ENCODE measurements at places on chromosomes 3 and 15.
A peak's percentile ranks its signal among the peaks of the same experiment; 100 is the strongest.

DNA sequence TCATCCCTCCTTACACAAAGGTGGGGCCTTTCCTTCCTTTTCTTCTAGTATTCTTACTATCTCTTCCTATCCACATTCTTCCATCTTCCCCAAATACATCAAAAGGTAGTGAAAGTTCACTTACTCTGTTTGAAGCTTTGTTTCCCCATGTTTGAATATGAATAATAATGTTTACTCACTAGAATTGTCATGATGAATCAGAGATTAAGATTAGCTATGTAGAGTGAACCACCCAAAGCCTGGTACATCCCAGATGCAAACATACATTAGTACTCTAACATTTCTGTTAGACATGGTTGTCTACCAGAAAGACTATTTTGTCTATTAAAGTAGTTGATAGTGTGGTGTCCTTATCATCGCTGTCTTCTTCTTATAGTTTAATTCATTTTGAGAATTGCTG, 327.1 kb upstream of the TBC1D5 start:
- no peak for DNase-seq

- DNase-seq, result no peak
Measured at GRCh38 chr15:77167406-77167805, 96.5 kb upstream of the TSPAN3 start.

- DNase-seq, result peak; percentile 88
Measured at GRCh38 chr15:83323296-83323711, 38.8 kb upstream of the BNC1 start.

DNA sequence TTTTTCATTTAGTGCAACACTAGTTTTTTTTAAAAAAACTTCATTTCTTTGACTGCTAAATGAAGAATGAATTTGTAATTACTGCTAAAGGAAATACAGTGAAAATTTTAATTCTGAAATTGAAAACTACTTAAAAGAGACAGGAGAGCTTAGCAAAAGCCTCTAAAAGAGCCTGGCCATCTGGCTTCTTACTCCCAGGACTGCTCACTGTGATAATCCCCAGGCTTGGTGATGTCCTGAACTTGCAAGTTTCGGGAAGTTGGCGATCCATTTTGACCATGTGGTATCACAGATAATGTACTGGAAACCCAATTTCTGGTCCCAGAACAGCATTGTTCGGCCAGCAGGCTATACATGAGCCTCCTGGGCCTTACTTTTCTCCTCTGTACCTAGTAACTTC, 292.1 kb downstream of the FGF12 start:
- DNase-seq, result no peak

GRCh38 chr15:81911022-81911971, 134.5 kb downstream of the MEX3B start:
- no peak for DNase-seq

GRCh38 chr3:150036780-150037179, 66.1 kb upstream of the PFN2 start:
- no peak for DNase-seq

- DNase-seq, result no peak
Measured at GRCh38 chr15:60395276-60396011, 2.3 kb downstream of the ANXA2 start.

DNA sequence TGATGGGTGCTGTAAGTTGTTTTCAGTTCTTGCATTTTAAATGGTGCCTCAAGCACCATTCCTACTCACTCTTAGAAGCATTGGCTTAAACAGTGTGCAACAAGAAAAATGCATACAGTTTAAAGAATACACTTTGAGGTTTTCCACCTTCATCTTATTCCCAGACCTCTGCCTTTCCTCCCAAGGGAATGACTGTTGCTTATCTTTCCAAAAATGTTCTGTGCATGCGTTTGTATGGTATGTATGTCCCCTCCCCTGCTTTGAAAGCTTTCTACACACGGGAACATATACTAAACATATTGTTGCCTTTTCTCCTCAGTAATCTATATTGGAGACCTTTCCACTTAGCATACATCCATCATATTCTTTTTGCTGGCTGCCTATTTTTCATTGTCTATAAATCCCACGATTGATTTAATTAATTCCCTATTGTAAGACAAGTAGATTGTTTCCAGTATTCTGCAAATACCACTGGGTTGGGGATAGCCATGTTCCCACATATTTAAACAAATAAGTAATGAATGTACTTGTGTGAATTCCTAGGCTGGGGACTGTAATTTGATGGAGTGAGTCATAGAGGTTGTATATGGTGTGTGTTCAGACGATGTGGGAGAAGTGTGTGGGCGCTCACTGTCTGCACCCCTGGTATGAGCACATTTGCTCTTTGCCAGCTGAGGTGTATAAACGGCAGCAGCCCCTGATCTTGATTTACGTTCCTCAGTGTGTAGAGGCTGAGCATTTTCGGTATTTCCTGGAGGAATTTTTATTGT, 5.8 kb downstream of the TRAK1 start:
- no peak for DNase-seq

- DNase-seq, result no peak
Measured at GRCh38 chr15:100919481-100920405, 586 bp downstream of the LRRK1 start.

DNA sequence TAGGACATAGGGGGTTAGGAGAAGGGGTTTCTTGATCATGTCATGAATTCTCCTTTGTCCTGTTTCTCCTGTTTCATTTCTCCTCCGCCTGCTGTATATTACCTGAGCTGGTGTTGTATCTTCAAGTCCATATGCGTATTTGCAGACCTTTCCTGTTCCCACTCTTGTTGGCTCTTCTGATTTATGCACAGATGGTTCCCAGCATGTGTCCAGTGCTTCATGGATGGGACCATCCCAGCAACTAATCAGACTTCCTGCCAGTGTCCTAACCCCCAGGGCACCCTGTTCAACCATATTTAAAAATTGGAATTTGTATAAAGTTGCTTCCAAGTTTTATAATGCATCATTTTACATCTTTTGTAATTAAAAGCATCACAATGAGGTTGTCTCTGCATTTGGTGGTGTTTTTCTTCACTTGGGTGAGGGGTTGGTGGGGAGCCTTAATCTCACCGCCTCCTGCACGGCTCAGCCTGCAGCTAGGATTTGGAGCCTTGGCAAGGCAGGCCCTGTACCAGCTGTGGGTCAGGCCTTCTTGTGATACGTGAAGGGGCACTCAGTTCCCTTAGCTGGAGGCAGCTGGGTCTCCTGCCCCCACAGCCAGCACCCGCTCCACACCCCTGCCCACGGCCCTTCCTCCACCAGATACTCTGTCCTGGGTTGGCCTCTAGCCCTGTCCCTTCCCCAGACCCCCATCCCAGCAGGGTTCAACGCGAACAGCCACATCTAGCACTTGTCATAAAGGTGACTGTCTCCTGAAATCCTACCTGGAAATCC, 72.0 kb upstream of the BLM start:
- DNase-seq, result no peak

Data from left kidney (tissue), 8 donors.